ENCODE measurements at places on chromosomes 12 and 14. TPM values are rescaled to one million over a fixed set of nuclear protein-coding genes. Genes with fewer than 3 reads are reported as not detected.

TEX52 gene
- total RNA-seq: 0.35 TPM

LBHD2 gene
- not detected for total RNA-seq

TBC1D30 gene
- total RNA-seq: 0.34 TPM

ERP27 gene
- total RNA-seq: 5.2 TPM

GLT8D2 gene
- 0.58 TPM for total RNA-seq

KMT2D gene
- total RNA-seq: 66.8 TPM

TEAD4 gene
- 3.7 TPM for total RNA-seq

TSPAN8 gene
- not detected for total RNA-seq

C12orf42 gene
- total RNA-seq: not detected

All from activated T-helper 17 cell treated with anti-CD3 and anti-CD28 coated beads, Interleukin-2, amount 50 U/mL, for 72 hours (primary cell).